Cardiac fibroblast (primary cell): ENCODE measurements at places on chromosomes 3 and 15.

DNA sequence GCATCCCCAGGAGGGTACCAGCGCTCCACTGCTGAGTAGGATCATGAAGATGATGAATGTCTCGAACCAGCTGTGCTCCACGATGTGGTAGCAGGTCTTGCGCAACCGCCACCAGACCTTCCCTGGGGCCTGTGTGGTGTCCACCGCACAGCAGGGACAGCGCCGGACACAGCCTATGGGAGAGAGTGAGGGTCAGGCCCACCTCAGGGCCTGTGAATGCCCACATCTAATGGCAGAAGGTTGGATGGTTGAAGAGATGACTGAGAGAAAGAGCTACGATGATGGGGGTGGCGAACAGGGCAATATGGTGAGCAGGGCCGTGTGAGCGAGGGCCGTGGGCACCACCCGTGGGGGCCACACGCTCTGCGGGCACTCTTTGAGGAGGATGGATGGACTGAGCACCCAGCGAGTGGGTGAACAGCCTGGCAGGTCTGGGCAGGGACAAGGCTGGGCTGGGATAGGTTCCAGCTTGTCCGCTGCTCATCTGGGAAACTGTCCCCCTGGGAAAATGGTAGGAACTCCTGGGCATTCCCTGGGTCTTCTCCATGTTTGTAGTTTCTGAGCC lies 74.1 kb downstream of the SCN5A start:
- DNase-seq: no peak

DNA sequence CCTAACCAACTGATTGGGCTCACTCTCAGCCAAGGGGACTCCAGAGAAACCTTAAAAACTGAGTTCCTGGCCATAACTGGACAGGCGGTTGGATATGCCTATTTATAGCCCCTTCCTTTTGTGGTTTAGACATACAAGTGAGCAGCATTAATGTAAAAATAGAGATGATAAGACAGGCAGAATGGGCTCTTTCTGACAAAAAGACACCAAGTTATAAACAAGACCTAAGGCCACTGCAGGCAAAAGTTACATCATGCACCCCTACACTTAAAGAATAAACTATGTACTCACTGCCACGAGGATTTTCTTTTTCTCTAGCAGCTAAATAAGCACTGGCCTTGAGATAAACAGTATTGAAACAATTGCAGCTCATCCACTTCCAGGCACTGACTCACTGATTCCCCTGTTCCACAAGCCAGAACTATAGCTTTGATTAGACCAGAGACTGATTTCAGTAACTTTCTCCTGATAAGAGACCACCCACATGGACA lies 30.1 kb downstream of the SUCNR1 start:
- peak; percentile 74 for DNase-seq

DNA sequence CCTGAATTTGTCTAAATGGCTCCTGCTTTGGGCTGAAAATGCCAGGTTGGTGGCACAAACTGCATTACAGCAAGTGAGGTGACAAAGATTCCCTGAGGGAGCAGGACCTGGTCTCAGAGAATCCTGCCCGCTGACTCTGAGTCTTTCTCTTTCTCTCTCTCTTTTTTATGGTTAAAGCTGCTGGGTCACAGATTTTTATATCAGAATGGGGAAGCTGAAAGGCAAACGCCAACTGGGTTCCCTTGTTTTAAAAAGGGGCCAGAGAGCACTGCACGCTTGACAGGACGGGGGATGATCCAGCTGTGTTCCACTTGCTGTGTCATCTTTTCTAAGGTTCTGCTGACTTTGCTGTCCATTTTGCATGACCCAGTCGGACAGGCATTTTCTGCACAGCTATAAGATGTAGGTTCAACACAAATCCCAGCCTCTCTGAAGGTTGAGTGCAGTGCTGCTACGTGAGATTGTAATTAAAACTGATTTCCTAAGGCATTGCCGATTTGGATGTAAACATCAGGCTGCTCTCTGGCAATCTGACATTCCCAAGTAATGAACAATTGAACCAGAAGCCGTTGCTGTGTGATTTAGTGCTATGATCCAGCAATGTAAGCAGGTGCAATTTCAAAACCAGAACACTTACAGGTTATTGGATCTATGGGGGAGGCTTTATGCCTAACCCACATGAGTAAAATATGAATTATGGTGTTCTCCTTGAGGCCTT lies 25.8 kb downstream of the ARHGEF3 start:
- DNase-seq: no peak

GRCh38 chr3:154301561-154301960 lies 22.7 kb downstream of the DHX36 start:
- no peak for DNase-seq

GRCh38 chr3:129599607-129600006 lies 6.9 kb downstream of the PLXND1 start:
- DNase-seq: peak; percentile 79

- DNase-seq: peak; percentile 84
These were observed 3.7 kb downstream of the PBRM1 start for GRCh38 chr3:52682016-52682415.

DNA sequence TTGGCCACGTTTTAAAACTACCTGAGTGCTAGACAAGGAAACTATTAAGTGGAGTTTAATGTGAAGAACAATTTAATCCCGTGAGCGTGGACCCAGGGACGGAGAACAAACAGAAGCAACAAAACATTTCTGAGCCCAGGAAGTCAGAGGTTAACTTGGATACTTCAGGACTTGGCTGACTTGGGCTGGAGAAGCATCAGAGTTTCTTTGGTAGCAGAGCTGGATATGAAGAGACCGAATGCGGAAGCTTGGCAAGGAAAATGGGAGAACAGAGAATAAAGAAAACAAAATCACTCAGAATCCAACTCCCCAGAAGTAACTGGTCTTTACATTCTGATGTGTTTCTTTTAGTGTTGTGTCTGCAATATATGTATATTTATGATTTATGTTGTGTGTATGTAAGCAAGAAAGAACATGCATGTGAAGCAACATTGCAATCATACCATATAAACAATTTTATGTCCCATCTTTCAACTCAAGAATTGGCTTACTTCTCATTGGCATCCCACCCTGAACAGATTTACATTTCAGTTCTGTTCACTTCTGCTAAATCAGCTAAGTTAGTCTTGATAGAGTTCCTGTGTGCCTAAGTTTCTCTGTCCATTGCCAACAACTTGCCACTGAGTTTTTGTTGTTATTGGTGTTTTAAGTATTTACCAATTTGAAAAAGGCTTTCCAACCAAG lies 17.2 kb upstream of the PLOD2 start:
- no peak for DNase-seq

- no peak for DNase-seq
These were observed 12.8 kb downstream of the SPTBN5 start for GRCh38 chr15:41881086-41881485.

DNA sequence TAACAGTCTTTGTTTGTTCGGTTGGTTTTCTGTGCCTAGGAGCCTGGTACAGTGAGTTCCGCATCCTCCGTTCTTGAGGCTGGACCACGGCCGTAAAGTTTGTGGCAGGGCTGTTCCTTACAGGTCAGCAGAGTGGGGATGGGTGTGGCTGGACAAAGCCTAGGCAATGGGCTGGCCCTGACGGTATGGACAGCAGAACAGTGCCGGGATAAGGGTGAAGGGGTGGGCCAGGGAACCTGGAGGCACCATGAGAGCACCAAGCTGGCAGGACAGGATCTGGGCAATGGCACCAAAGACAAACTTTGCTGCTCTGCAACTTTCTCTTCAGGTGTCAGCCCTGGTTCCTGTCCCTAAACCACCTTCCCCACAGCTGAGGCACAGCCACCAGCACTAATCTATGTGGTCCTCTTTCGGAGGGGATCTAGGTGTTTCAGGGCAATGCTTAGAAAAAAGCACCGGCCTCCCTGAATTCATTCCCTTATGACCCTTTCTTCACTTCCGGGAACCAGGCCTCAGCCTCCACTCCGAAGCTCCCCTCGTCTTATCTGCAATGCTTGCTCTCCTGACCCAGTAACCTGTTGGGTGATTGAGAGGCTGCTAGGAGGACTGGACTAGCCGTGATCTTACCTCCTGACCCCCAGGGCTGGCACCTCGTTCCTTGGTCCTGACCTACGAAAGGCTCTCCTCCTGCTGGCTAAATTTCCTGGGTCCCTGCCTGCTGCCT lies 54.4 kb downstream of the KLHL6 start:
- no peak for DNase-seq

- DNase-seq: peak; percentile 35
These were observed 10.6 kb upstream of the SLC6A1 start for GRCh38 chr3:10981961-10982360.

- no peak for DNase-seq
These were observed 276.6 kb upstream of the THBS1 start for GRCh38 chr15:39304201-39304841.

GRCh38 chr15:73935547-73935946 lies 9.3 kb downstream of the LOXL1 start:
- no peak for DNase-seq

- peak; percentile 14 for DNase-seq
These were observed 43.6 kb upstream of the CNOT10 start for GRCh38 chr3:32641356-32641755.
